ENCODE measurements at places on chromosomes 13 and 19.

- DNase-seq: no peak
These were observed 165.5 kb downstream of the LACC1 start for GRCh38 chr13:44045180-44045562.

GRCh38 chr13:21139374-21139773 lies 37.0 kb downstream of the SKA3 start:
- DNase-seq: no peak

- no peak for DNase-seq
These were observed 151.6 kb upstream of the FREM2 start for GRCh38 chr13:38535261-38535660.

GRCh38 chr19:35090506-35091214 lies 25.0 kb upstream of the FXYD3 start:
- DNase-seq: no peak

- no peak for DNase-seq
These were observed 157.7 kb downstream of the ATP8A2 start for GRCh38 chr13:25529425-25529824.
